ENCODE measurements at places on chromosomes 4 and X. TPM values are rescaled to one million over a fixed set of nuclear protein-coding genes. Genes with fewer than 3 reads are reported as not detected.

DNA sequence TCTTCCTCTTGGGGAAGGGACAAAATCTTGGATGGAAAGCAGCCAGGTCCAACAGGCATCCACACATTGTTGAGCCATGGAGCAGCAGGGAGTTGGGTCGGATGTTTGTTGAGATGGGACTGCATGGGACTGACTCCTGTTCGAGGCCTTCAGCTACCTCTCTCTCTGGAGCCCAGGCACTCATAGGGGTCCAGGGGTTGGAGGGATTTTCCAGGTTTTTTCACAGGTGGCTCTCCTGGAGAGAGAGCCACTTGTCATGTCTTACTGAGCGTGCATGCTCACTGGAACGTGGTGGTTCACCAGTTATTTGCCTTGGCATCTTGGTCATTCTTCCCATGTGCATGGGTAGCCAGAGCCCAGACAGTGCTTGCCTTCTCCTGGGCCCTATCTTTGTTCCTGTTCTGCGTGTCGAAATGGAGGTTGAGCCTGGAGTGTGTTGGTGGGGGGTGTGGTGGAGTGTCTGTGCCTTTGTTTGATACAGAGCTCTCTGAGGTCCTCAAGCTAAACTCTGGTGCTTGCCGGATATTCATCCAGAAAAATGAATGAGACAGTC, 60.6 kb downstream of the NBDY start:
- no peak for DNase-seq

DNA sequence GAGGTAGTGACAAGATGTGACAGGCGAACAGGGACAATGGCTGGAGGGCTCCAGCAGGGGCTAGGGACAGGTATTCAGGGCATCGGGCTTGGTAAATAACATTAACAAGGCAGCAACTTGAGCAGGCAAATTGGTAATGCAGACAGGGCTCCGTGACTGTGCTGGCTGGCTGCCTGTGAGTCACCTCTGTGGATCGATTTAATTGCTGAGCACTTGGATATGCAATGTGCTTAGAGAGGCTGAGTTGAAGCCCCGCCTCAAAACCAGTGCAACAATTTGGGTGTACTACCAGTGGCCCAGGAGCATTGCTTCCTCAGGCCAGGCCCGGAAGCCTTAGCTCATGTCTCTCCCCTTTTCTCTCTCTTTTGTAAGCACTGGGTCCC, 19.5 kb downstream of the CNGA2 start:
- no peak for DNase-seq

DNA sequence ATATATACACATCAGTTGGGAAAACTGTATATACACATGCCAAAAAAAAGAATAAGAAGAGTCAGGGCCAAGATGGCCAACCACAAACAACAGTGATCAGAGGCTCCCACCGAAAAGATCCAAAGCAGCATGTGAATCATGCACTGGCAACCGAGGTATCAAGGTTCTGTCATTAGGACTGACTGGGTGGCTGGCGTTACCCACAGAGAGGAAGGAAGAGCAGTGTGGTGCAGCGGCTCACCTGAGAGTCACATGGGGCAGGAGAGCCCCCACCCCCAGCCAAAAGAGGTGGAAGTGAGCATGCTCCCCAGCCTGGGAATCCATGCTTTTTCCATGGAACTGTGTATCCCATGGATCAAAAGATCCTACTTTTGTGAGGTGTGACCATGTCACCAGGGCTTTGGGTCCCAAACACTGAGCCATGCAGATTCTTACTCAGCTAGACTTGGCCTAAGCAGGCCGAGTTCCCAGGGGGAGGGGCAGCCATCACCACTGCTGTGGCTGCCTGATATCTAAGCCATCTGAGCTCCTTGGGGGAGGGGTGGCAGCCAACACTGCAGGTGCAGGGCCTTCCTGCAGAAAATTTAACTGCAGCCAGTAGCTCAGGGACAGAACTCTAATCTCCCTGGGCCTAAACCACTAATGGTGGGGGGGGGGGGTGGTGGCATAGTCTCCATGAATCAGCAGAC, 52.8 kb downstream of the P2RY10 start:
- no peak for DNase-seq

- DNase-seq = no peak
These were observed 81.3 kb downstream of the ACOX3 start for GRCh38 chr4:8359193-8359592.

GRCh38 chr4:55546506-55546755, 278 bp downstream of the CLOCK start:
- no peak for DNase-seq

- DNase-seq = no peak
These were observed 50.5 kb downstream of the CXCL1 start for GRCh38 chr4:73919691-73920090.

- DNase-seq = no peak
These were observed 931.4 kb downstream of the PCDH7 start for GRCh38 chr4:31651541-31651940.

- DNase-seq = no peak
These were observed 1.3 kb downstream of the VMA21 start for GRCh38 chrX:151398346-151398745.

DNA sequence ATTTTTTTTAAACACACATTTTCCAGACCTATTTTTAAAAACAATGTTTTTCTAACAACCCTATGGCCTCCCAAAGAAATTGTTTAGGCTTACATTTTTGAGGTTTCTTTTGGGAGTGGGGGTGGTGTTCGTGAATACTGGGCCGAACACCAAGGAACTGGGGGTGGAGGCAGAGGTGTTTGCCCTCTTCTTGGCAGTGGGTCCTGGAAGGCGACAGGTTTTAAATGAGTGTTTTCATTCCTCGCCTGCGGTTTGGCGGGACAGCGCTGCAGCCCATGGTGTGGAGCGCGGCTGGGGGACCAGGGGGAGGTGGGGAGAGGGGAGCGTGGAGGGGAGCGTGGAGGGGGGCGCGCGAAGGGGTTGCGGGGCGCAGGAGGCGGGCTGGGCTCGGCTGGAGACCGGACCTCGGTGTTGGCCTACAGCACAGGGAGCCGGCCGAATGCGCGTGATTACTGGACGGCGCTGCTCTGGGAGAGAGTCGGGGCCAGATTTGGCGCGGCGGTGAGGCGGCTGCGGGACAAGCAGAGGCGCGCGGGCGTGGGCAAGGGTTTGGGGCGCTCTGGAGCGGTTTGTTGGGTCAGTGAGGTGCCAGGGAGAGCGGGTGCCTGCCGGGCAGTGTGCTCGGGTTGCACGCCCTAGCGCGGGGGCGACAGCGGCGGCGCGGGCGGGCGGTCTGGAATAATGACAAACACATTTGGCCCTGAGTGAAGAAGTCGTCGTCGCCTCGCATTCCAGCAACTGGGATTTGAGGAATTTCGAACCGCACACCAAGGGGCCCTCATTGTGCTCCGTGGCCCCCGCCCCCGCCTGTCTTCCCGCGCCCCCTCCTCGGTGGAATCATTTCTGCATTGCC, 764 bp downstream of the PDGFRA start:
- no peak for DNase-seq

GRCh38 chr4:126592088-126592487, 1040.7 kb upstream of the INTU start:
- no peak for DNase-seq

GRCh38 chrX:148914783-148915182, 414.4 kb downstream of the AFF2 start:
- no peak for DNase-seq

DNA sequence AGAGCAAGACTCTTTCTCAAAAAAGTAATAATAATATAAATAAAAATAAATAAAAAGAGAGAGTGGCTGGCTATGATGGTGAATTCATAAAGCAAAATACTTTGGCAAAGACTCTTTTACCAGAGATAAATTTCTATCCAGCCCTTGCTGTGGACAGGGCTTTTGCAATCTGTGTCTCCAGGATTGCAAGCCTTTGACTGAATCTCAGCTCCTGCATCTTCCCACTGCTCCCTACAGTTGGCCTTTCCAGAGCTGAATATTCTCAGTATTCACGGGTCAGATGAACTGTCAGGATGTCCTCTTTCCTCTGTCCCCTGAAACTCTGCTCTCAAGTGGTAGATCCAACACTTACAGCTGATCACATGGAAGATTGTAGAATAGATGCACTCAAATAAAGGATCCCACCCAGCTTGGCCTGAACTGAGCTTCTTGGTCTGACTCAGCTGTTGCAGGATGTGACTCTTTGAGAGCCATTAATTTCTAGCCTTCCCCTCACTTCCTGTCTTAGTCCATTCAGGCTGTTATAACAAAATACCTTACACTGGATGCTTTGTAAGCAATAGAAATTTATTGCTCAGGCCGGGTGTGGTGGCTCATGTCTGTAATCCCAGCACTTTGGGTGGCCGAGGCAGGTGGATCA, 123.4 kb upstream of the GUCY1A1 start:
- DNase-seq = no peak

DNA sequence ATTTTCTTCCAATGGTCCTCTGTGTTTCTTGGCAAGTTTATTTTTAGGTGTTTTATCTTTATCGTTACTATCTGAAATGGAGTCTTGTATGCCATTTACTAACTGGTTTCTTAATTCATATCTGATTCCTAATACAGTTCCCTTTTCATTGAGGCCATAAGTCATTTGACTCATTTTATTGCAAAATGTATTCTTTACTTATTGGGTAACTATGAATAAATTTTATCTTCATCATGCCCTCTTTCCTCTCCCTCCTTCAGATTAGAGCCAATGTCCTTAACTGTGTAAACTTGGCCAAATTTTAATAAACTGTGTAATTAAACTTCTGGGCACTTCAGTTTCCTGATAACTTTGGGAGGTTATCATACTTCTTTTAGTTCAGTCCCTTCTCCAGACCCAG, 19.3 kb upstream of the MSMO1 start:
- no peak for DNase-seq

- no peak for DNase-seq
These were observed 110.3 kb upstream of the ATOH1 start for GRCh38 chr4:93718233-93718632.

GRCh38 chr4:40682290-40683101, 52.8 kb upstream of the RBM47 start:
- DNase-seq = no peak

DNA sequence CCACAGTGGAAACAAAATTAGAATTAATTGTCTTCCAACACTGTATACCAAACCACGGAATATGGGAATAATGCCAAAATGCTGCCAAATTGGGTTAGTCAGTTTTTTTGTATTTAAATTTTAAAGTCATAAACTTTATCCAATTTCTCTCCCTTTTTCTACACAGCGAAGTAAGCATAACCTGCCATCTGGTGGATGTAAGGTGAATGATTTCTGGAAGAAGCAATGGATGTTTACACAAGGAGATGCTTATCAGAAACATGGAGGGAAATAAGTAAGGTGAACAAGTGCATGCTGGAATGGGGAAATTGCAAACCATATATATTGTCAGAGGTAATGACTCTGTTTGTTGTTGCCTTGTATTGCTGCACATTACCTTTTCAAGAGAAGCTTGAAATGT, 691.9 kb downstream of the TECRL start:
- peak; percentile 21 for DNase-seq

DNA sequence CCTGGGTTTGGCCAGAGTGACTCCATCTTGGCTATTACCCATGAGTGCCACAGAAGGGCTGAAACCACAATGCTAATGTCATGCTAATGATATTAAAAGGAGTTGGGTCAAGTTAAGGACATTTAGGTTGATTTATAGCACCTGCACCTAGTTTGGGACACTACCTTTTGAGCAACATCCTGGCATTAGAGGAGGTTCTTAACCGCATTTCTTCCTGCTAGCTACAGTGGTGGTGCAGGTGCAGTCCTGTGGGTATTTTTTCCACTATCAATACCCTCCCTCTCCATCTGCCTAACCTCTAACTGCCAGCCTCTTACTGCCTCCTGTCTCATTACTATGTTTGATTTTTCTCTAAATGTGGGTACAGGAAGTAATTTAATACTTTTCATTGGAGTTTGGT, 1276.1 kb downstream of the FSTL5 start:
- DNase-seq = no peak

DNA sequence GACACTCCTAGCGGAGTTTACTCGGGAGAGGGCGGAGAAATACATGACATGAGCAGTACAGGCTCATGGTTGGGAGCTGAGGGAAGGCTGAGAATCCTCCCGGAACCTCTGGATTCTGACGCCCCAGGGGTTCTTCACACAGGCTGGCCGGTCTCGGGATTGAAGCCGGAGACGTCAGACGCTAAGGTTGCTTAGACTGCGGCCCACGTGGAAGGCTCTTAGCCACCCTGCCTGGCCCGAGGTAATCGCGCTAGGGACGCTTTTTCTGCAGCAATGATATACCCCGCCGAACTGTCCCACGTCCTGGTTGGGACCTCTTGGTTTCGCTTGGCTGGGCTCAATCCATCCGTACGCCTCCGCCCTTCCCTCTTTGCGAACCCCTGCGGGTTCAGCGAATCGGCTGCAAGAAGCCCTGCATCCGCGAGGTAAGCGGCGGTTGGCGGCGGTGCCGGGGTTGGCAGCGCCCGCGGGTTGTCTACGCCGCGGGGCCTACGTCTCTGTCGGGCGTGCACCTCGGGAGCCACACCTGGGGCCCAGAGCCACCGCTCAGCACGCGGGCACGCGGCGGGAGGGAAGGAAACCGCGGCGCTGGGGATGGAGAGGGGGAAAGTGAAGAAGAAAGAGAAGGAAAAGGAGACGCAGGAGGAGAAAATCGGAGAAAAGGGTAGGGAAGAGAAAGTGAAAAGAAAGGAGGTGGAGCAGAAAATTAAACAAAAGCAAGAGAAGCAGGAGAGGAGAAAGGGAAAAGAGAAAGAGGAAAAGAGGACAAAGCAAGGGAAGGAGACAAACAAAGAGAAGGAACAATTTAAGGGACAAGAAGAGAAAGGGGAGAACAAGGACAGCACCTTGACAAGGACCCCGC, at the start of gene ARL9:
Gene ARL9, plus strand, starts transcription at position 523 of the 862 bp plus-strand sequence. Its CDS starts 72 bp downstream, at position 595.
- no peak for DNase-seq

GRCh38 chrX:2614911-2615310, 76.2 kb upstream of the CD99 start:
- no peak for DNase-seq

GRCh38 chrX:24466025-24466424, 939 bp downstream of the PDK3 start:
- DNase-seq = no peak

DNA sequence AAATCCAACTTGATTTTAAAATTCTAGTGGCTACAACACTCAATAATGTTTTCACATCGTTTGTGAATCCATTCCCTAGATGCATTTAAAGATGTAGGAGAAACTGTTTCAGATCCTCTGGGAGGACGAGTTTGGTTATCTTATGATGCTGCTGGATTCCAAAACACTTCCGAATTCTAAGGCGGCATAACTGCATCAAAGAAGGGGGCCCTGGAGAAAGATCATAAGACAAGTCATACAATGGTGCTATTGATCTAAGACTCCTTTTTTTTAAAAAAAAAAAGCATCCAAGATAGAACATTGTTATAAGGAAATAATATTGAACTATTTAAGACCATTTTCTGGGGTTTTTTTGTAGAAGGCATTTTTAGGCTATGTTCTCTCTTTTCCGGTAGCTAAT, 25.5 kb downstream of the ASB9 start:
- DNase-seq = no peak

ADAMTS3 gene
- not detected for total RNA-seq

NAT8L gene
- total RNA-seq = 3.3 TPM

PTPN13 gene
- not detected for total RNA-seq

CPXCR1 gene
- not detected for total RNA-seq

FRMPD4 gene
- not detected for total RNA-seq

CLDN34 gene
- 0.21 TPM for total RNA-seq

CPE gene
- 94.9 TPM for total RNA-seq

PCYT1B gene
- total RNA-seq = 15.9 TPM

CD99 gene
- 111 TPM for total RNA-seq

STARD8 gene
- total RNA-seq = 0.02 TPM

CEP135 gene
- 8.4 TPM for total RNA-seq

TNMD gene
- not detected for total RNA-seq

AFAP1 gene
- total RNA-seq = 3.1 TPM

CLDN22 gene
- total RNA-seq = not detected

GABRG1 gene
- not detected for total RNA-seq

GUCY2F gene
- not detected for total RNA-seq

GAGE13 gene
- total RNA-seq = not detected

TXLNG gene
- total RNA-seq = 17.8 TPM

ENOPH1 gene
- total RNA-seq = 64.3 TPM

PAGE5 gene
- not detected for total RNA-seq

Measured in HepG2 (cell line).